Activated CD4-positive, alpha-beta T cell treated with anti-CD3 and anti-CD28 coated beads for 24 hours (primary cell): ENCODE measurements at places on chromosomes 2 and 18.

DNA sequence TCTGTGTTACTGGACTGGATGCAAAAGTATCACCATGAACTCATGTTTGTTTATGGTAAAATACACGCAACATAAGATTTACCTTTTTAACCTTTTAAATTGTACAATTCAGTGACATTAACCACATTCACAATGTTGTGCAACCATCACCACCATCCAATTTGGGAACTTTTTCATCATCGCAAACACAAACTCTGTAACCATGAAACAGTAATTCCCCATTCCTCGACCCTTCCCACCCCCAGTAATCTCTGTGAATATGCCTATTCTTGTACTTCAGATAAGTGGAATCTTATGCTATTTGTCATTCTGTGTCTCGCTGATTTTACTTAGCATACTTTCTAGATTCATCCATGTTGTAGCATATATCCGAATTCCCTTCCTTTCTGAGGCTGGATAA is 31.1 kb upstream of the EPAS1 start:
- DNase-seq = no peak

DNA sequence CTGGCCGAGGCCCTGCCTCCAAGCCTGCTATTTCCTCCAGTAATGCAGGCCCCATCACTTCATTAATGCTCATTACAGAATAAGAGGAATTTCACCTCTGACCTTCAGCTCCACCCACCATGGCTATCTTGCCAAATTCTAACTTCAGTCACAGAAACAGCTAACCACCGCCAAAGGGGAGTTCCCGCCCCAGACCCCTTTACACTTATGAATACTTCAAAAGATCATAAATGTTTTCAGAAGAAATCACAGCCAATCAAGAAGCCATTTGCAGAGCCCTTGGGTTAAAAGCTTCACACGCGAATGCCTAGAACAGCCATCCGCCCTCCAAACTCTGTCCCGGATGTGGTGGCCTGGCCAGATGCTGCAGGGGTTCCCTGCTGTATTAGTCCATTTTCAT is 73.8 kb upstream of the TWIST2 start:
- no peak for DNase-seq

DNA sequence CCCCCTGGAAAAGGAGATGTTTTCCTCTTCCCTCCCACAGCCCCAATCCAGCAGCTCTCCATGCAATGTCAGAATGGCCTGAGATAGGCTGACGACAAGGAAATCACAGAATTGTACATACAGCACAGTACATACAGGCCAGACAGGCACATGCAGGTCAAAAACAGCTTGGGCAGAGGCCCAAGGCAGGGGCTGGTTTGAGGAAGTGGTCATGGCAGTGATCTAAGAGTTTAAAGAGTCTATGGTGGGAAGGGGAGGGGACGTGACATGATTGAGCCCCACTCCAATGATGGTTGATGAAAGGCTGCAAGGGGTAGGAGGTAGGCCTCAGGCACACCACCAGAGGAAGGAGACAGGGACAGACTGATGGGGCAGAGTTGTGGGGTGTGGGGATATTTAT is 4.3 kb downstream of the DCTN1 start:
- DNase-seq = no peak

DNA sequence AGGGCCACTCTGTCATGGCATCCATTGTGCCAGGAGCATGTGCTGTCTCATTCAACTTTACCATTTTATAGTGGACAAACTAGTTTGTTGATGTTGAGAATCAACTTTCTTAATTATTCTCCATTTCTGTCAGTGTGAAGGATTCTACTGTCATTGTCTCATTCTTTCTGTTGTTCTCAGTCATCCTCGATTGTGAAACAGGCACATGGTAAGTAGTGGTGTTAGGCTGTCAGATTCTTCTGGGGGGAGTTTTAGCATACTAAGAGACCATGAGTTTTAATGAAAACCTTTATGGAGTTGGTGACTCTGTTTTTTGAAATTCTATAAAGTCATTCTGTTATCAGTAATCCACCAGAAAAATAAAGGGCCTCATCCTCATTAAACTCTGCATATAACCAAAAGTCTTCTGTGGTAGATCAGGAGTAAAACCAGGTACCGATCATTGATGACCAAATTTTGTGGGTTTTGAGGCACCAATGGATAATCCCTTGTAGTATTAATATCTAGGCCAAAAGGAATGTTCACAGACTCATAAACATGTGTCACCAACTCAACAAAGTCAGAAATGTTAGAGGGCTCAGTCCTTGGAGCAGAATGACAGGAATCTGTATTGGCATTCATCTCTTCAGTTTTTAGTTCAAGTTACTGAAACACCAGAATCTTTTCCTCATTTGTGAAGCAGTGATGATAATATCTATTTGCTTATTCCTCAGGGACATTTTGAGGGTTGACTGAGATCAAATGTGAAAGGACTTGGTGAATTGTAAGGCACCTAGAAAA is 73.2 kb downstream of the CERS6 start:
- DNase-seq = no peak

- DNase-seq = no peak
Observed at GRCh38 chr2:109436610-109437225, 177.0 kb downstream of the SEPTIN10 start.

GRCh38 chr2:199850218-199850717 is 724 bp downstream of the FTCDNL1 start:
- no peak for DNase-seq

GRCh38 chr2:6423944-6424343 is 441.8 kb downstream of the CMPK2 start:
- DNase-seq = no peak

DNA sequence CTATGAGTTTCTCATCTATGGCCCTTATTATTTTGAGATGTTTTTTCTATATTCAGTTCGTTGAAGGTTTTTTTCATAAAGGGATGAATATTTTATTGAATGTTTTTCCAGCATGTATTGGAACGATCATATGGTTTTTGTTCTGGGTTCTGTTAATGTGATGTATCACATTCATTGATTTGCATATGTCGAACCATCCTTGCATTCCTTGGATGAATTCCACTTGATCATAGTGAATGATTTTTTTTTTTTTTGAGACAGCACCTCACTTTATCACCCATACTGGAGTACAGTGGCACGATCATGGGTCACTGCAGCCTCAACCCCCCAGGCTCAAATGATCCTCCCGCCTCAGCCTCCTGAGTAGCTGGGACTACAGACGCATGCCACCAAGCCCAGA is 5.5 kb upstream of the NEMP2 start:
- no peak for DNase-seq

DNA sequence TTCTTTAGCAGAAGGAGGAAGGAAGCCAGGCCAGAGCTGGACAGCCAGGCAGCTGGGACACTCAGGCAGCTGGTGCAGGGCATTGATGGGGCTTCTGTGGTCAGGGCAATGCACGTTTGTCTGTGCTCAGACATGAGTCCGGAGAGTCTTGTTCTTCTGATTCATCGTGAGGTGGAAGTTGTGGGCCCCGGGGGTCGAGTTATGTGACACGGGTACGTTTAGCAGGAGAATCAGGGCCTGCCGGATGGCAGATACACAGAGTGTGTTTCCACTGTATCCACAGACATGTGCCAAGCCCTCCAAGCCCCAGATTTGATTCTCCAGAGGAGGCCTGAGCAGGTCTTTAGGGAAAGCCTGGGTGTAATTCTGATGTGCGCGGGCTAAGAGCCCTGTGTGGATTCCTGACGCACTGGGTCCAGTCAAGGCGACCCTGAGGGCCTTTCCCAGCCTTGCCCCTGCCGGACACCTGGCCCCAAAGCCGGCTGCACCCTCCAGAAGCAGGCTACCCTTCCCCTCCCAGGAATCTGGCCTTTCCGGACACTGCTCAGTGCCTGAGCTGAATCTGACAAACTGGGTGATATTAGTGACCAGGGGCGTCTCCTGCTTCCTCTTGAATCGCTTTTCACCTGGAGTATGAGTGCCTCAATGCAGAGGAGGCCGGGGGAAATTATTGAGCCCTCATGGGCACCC is 10.1 kb downstream of the ARHGEF4 start:
- no peak for DNase-seq

DNA sequence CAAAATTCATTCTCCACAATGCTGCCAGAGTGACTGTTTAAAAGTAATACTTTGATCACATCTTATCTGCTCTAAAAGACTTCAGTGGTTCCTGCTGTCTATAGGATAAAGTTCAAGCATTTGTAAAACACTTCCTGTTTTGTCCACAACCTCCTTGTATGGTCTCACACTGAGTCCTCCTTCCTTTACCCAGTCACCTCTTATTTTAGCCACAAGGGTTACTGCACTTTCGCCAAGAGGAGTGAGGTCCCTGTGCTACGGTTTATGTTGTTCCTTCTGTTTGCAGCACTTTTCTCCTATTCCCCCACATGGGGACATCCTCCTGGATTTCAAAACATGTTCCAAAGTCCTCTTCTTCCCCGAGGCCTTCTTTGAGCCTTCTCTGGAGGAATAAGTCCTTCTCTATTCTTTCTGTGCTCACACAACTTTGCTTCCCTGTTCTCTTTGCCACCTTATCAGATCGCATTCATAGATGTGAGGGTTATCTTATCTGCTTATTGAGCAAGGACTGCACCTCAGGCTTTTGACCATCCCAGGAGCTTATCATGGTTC is 112.2 kb upstream of the NABP1 start:
- DNase-seq = no peak
